ENCODE measurements at places on chromosomes 3 and 15. TPM values are rescaled to one million over a fixed set of nuclear protein-coding genes. Genes with fewer than 3 reads are reported as not detected.
A peak's percentile ranks its signal among the peaks of the same experiment; 100 is the strongest.

SPSB4 gene
- total RNA-seq: 13.1 TPM

RHCG gene
- total RNA-seq: not detected

DLL4 gene
- total RNA-seq: 9.7 TPM

PP2D1 gene
- not detected for total RNA-seq

SNTN gene
- not detected for total RNA-seq

ACAN gene
- total RNA-seq: 27.8 TPM

DNA sequence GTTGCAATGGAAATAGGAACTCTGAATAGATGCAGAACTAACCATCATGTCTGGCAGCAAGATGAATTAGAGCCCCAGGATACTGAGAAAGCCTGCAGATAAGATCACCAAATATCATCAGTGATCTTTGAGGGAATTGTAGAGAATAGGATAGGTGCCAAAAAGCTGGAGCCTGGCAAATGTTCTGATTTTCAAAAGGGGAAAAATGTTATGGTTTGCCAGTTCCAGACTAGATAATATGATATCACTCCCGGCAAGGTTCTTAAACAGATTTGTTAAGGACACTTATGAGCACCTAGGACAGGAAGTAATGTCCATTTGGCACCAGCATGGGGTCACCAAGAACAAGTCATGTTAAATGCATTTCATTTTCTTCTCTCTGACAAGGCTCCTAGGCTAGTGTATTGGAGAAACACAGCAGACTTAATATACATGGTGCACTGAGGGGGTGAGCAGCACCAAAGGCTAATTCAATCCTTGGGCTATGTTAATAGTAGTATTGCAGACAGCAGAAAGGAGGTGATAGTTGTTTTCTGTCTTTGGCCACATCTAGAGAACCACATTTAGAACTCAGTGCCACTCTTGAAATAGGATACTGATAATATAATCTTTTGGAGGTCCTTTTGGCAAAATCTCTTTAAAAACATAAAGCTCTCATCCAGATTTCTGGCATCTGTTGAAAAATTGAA is 4.8 kb downstream of the SRGAP3 start:
- H3K4me1 ChIP-seq: peaks cover 15% of the 10 kb centered on the region
- no peak overlapping the region for H3K27ac ChIP-seq
- no peak overlapping the region for H3K4me3 ChIP-seq
- H3K36me3 ChIP-seq: no peaks in the 10 kb centered on the region
- no peak for DNase-seq

GRCh38 chr15:51475736-51476135 is 134.3 kb downstream of the GLDN start:
- no peak overlapping the region for H3K4me3 ChIP-seq
- H3K4me1 ChIP-seq: no peaks in the 10 kb centered on the region
- H3K36me3 ChIP-seq: no peaks in the 10 kb centered on the region
- no peaks in the 10 kb centered on the region for H3K27me3 ChIP-seq

GRCh38 chr15:58748852-58749531 is 515 bp downstream of the ADAM10 start:
- peak overlapping the region; percentile 99 for H3K27ac ChIP-seq
- H3K4me3 ChIP-seq: peak overlapping the region; percentile 92
- H3K4me1 ChIP-seq: peaks cover 9% of the 10 kb centered on the region
- H3K27me3 ChIP-seq: no peaks in the 10 kb centered on the region
- H3K36me3 ChIP-seq: no peaks in the 10 kb centered on the region

GRCh38 chr3:38646630-38647029 is 2.9 kb downstream of the SCN5A start:
- DNase-seq: peak; percentile 20
- H3K27ac ChIP-seq: no peak overlapping the region
- no peak overlapping the region for H3K4me3 ChIP-seq
- H3K4me1 ChIP-seq: peaks cover 20% of the 10 kb centered on the region

- no peak overlapping the region for H3K4me3 ChIP-seq
- no peaks in the 10 kb centered on the region for H3K4me1 ChIP-seq
- no peak for DNase-seq
Measured at GRCh38 chr3:12495749-12496452, 11.6 kb downstream of the TSEN2 start.

DNA sequence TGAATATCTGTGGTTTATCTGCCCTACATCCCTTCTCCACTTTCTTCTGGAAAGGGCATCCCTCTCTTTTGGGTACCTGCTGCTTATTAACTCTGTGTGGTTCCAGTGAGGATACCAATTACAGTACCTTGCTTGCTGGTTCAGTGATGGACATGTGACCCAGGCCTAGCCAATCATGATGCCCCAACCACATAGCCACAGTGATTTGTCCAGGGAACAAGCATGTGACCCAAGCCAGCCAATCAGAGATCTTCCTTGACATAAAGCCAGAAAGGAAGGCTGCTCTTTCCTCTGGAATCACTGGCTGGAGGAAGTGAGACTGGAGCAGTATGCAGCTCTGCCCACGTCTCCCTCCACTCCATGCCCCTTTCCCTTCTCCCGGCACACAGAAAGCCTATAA is 10.9 kb upstream of the TMEM158 start:
- no peak overlapping the region for H3K27ac ChIP-seq
- DNase-seq: no peak
- no peak overlapping the region for H3K4me3 ChIP-seq
- H3K4me1 ChIP-seq: no peaks in the 10 kb centered on the region
- peaks cover 6% of the 10 kb centered on the region for H3K27me3 ChIP-seq

DNA sequence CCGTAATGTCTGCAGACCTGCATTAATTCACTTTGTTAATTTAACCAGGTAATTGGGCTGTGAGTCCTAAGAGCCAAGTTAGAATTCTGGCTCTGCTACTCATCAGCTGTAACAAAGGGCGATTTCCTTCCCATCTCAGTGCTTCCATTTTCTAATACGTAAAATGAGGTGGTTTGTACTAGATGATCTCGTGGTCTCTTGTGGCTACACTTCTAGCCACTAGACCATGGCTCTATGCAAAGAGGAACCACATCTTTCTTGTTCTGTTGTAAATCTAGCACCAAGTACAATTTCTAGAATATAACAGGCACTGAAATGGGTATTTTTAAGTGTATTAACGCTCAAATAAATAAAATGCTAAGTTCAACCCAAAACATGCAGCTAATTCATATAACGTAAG is 174.4 kb upstream of the THBS1 start:
- no peaks in the 10 kb centered on the region for H3K4me1 ChIP-seq
- no peak overlapping the region for H3K27ac ChIP-seq
- no peaks in the 10 kb centered on the region for H3K27me3 ChIP-seq
- no peaks in the 10 kb centered on the region for H3K36me3 ChIP-seq

- H3K27ac ChIP-seq: no peak overlapping the region
- no peaks in the 10 kb centered on the region for H3K27me3 ChIP-seq
- H3K36me3 ChIP-seq: no peaks in the 10 kb centered on the region
- DNase-seq: peak; percentile 28
- no peaks in the 10 kb centered on the region for H3K4me1 ChIP-seq
Measured at GRCh38 chr3:132772252-132772651, 50.0 kb upstream of the NPHP3 start.

DNA sequence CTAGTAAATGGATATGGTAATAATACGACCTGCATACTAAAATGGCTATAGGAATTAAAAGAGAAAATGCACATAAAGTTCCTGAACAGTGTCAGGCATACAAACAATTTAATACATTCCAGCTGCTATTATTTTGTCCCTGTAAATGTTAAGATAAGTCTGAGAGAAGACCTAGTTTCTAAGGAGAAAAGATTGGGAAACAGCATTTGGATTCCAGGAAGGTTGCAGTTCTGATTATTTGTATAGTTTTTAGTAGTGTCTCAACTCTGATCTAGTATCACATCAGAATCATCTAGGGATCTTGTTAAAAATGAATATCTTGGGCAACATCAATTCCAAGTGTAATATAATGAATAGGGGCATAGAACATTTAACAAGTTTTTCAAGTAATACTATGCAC is 905.7 kb downstream of the NSUN3 start:
- DNase-seq: no peak
- H3K27ac ChIP-seq: no peak overlapping the region
- no peaks in the 10 kb centered on the region for H3K4me1 ChIP-seq
- no peaks in the 10 kb centered on the region for H3K27me3 ChIP-seq
- H3K36me3 ChIP-seq: no peaks in the 10 kb centered on the region

DNA sequence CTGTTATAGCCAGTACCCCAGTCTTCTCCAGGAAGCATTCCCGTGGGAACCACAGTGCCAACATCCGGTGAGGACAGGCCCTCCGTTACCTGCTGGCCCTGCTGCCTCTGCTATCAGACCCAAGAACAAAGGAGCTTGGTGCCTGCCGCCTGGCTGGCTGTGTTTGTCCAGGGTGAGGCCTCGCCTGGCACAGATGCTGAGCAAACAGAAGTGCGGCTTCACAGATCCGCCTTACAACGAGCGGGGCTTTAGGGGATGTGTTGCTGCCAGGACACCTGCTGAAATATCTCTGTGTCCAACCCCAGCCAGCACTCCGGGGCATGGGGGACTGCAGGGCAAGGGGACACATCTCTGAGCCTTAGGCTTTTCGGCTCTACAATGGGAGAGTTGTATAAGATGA is 2.2 kb upstream of the EPHB3 start:
- no peak for DNase-seq
- no peak overlapping the region for H3K4me3 ChIP-seq
- no peak overlapping the region for H3K27ac ChIP-seq
- H3K4me1 ChIP-seq: peaks cover 20% of the 10 kb centered on the region

- no peaks in the 10 kb centered on the region for H3K27me3 ChIP-seq
- no peak overlapping the region for H3K27ac ChIP-seq
- H3K4me1 ChIP-seq: peaks cover 3% of the 10 kb centered on the region
Measured at GRCh38 chr3:112619295-112619694, 21.6 kb downstream of the CCDC80 start.

DNA sequence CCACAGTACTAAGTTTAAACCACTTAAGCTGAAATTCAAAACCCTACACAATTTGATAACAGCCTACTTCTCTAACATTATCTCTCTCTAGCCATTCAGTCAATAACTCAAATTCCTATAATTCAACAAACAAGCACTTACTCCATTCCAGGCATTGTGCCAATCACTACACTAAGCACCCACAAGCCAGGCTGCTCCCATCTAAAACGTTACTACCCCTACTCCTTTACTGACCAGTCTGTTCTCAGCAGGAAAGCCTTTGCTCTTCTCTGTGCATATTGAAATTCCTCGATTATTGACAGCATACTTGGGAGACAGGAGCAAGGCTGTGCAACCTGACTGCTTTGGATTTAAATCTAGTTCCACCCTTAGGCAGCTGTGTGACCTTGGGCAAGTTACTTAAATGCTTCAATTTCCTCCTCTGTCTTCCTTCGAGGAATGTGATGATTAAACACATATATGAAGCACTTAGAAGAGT is 177.2 kb upstream of the THBS1 start:
- no peaks in the 10 kb centered on the region for H3K4me1 ChIP-seq
- no peaks in the 10 kb centered on the region for H3K36me3 ChIP-seq
- DNase-seq: peak; percentile 32
- no peaks in the 10 kb centered on the region for H3K27me3 ChIP-seq

DNA sequence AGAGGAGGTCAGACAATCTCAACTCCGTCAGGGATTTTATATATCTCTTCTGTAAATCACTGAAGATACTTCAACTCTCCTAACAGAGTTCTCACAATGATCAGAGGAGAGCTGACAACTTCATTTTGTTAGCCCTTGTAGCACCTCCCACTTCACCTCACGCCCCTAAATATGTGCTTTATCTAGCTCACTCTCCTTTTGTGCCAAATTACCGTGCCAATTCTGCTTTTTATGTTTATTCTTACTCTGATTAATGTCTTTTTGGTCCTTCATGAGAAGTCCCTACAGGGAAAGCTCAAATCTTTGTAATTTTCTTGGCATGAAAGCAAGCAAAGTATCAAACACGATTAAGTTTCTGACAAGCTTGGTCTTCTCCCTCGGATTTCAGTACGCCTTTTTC is 636.1 kb upstream of the NAALADL2 start:
- no peaks in the 10 kb centered on the region for H3K4me1 ChIP-seq
- no peaks in the 10 kb centered on the region for H3K27me3 ChIP-seq
- no peak overlapping the region for H3K4me3 ChIP-seq
- no peak for DNase-seq
- H3K36me3 ChIP-seq: no peaks in the 10 kb centered on the region

- H3K36me3 ChIP-seq: no peaks in the 10 kb centered on the region
- H3K27me3 ChIP-seq: no peaks in the 10 kb centered on the region
- no peak overlapping the region for H3K4me3 ChIP-seq
Measured at GRCh38 chr3:69292959-69293574, 92.8 kb downstream of the FRMD4B start.

DNA sequence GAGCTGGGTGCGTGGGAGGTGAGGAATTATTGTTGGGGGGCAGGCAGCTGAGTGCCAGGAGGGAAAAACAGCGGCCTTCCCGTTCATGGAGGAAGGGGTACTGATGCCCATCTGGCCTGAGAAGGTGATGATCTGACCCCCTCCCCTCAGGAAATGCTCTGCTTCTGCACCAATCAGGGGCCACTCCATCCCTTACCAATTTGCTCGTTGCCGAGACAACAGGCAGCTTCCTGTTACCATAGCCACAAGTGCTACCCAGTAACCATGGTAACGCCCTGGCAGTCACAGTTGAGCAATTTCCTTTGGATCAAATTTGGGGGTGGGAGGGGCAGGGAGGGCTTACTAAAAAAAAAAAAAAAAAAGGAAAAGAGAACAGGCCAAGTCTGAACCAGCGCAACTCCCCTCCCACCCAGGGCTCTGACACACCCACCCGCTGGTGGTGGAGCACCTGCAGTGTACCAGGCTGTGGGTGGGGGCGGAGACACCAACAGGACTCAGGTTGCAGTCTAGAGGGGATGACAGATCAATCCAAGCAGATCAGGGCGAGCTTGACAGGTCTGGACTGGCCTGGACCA is 13.7 kb downstream of the CELF6 start:
- no peak overlapping the region for H3K27ac ChIP-seq
- H3K27me3 ChIP-seq: no peaks in the 10 kb centered on the region
- no peak overlapping the region for H3K4me3 ChIP-seq
